ENCODE measurements at places on chromosomes 7 and 10. TPM values are rescaled to one million over a fixed set of nuclear protein-coding genes. Genes with fewer than 3 reads are reported as not detected.

The NUTM2E gene
- 0.22 TPM for polyA plus RNA-seq

The GATA3 gene
- polyA plus RNA-seq, result 0.09 TPM

The HOXA11 gene
- 34.0 TPM for polyA plus RNA-seq

DNA sequence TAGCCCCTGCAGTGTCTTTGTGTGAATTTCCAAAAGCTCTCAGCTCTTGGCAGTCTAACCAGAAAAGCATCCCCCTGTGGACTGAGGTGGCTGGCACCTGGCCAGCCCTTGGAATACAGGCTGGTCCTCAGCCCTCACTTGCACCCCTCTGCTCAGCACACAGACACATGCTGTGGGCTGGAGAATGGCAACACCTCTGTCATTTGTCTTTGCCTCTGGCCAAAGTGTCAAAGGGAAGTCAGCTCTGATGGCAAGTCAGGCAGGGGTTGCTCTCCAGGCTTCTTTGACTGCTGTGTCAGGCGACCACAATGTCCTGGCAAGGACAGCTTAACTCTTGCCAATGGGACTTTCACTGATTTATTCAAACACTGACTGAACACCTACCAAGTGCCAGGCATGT lies 724.8 kb downstream of the INHBA start:
- DNase-seq, result no peak

- no peak for DNase-seq
Measured at GRCh38 chr7:16409777-16410176, 11.6 kb downstream of the CRPPA start.

DNA sequence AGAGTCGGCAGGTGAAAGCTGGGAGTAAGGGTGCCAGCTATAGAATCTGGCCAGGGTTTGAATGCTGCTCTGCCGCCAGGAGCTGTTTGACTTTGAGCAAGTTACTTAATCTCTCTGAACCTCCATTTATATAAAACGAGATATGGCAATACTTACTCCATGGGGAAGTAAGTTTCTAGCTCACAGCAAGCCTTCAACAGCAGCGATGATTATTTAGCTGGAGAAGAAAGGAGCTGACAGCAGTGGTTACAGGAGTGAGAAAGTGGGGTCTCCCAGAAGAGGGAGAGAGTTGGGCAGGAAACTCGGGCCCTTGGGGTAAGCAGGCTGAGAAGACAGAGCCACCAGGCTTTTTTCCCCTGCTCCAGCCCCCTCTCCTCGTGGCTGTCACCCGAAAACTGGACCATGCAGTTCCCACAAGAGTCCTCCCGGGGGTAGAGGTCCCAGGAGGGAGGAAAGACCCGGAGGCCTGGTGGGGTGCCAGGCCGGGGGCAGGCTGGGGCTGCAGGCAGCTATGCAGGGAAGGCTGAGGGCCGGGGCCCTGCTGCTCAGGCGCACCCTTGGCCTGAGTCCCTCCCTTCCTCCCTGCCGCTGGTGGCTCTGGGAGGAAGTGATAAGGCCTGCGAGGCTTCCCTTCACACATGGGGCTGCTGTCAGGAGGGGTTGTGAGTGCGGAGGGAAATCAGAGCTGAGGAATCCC lies 3.5 kb downstream of the NOS3 start:
- DNase-seq, result no peak

All from BJ (cell line).